ENCODE measurements at places on chromosomes 1 and 21.

- DNase-seq = peak; percentile 49
These were observed 12.2 kb upstream of the IL10 start for GRCh38 chr1:206784471-206784903.

DNA sequence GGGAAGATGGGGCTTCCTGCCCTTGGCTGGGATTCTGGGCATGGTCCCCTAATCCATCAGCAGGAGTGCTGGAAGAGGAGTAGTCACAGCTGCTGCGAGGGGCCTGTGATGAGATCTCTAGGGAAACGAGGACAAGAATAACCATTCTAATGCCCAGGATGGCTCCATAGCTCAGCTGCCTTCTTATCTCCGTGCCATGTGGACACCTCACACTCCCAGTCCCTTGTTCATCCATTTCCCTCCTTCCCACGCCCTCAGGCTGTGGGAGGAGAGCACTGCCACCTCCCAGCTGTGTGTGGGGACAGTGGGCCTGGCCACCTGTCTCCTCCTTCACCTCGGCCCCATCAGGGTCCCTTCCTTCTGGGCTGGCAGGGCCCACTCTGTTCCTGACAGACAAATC lies 16.1 kb upstream of the ETV3 start:
- DNase-seq = no peak

- no peak for DNase-seq
These were observed 199.8 kb downstream of the CRB1 start for GRCh38 chr1:197467881-197468280.

DNA sequence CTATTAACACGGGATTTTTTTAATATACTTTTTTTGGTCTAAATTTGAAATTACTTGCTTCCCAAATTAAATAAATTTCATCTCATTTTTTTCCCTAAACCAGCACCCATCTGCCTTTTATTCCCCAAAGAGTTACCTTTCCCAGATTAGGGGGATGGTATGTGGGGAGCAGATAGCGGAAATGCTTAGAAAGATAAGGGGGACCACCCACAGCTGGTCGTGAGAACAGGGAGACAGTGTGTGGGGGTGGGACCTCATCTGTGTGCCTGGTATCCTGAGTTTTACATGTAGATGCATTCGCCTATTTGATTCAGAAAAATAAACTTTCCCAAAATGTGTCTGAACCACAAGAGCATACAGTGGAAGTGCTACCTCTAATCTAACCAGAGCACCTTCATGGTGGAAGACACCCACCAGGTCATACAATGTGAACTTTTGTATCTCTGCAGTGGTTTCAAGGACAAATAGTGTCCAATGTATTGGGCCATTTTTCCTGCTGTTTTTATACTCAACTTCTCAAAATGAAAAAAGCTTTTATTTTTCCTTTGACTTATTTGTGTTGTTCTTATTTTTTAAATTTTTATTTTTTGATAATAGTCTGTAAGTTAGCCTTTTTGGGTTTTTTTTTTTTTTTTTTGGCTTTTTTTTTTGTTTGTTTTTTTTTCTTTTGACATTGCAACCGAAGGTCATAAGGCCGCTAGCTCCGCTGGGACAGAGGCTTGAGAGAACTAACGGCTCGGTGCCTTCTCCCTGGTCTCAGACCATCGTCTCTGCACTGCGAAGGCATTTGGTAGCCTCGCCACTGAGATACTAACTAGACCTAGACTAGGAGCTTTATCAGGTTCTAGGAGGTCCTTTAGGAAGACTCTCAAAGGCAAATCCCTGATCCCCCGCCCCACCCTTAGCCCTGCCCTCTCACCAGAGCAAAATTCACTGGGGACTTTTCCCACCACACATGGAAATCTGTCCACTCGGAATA lies 263.2 kb downstream of the TM2D1 start:
- no peak for DNase-seq

DNA sequence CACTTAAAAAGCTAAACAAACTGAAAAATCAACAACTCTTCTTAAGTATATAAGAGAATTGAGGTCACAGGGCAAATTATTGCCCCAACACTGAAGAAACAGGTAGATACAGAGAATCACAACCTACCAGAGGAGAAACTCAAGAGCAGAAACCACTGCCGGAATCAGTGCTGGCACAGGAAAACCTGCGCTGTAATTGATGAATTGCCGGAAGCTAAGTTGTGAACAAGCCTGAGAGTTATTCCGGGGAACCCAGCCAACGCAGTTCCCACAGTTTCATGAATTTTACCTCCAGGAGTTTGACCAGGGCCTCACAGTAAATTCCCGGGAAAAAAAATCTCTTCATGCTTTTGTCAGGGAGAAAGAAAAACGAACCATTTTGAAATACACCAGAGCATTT lies 657.1 kb upstream of the BRINP3 start:
- no peak for DNase-seq

DNA sequence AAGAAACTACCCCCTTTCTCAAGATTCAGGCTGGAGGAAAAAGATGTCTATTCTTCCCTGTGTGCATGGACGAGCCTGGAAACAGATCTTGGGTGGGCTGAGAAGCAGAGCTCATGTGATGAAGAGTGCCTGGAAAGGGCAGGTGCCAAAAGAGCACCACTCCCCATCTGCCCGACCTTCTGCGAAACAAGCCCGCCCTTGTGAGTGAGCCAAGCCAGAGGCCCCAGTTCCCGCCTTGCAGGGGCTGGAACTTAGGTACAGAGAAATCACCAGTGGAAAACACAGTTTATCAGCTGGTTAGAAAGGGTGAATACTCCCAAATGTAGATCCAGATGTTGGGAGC lies 26.7 kb upstream of the A3GALT2 start:
- DNase-seq = no peak

GRCh38 chr1:183472488-183473216 lies at the start of gene SMG7:
Gene SMG7, plus strand, starts transcription at chr1:183472499. Its CDS starts 122 bp downstream, at chr1:183472621.
- DNase-seq = peak; percentile 39

- DNase-seq = no peak
These were observed 78.4 kb downstream of the CCDC185 start for GRCh38 chr1:223471566-223471965.

DNA sequence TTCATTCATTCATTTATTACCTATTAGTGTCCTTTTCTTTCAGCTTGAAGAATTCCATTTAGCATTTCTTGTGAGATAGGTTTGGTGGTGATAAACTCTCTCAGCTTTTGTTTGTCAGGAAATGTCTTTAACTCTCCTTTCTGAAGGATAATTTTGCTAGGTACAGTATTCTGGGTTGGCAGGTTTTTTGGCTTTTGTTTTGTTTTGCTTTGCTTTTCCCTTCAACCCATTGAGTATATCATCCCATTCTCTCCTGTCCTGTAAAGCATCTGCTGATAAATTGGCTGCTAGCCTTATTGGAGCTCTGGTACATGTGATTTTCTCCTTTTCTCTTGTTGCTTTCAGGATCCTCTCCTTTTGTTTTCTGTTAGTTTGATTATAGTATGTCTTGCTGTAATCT lies 47.0 kb upstream of the RGS4 start:
- DNase-seq = no peak

- no peak for DNase-seq
These were observed 9.2 kb downstream of the ZBTB48 start for GRCh38 chr1:6588893-6589520.

GRCh38 chr1:48007047-48007446 lies 9.9 kb upstream of the TRABD2B start:
- no peak for DNase-seq

- DNase-seq = no peak
These were observed 202.3 kb downstream of the TNR start for GRCh38 chr1:175540896-175541645.

GRCh38 chr1:22111115-22111514 lies 31.8 kb downstream of the WNT4 start:
- DNase-seq = no peak

GRCh38 chr1:17437580-17438317 lies 1.7 kb downstream of the RCC2 start:
- peak; percentile 41 for DNase-seq

DNA sequence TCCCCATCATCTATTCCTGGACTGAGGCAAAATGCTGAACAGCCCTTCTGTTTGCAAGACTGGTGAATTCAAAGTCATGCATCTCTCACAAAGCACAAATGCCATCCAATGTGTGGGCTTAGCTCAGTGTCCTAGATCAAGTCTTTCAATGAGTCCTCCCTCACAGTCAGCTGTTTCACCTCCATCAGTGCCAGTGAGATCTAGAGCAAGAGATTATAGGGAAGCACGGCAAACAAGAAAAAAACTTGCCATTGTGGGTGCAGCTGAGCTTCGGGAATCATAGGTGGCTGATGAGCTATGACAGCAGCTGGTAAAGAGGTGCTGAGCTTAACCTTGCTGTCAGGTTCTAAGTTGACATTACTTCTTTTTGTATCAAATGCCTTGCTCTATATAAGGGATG lies 130.2 kb downstream of the LMX1A start:
- no peak for DNase-seq

DNA sequence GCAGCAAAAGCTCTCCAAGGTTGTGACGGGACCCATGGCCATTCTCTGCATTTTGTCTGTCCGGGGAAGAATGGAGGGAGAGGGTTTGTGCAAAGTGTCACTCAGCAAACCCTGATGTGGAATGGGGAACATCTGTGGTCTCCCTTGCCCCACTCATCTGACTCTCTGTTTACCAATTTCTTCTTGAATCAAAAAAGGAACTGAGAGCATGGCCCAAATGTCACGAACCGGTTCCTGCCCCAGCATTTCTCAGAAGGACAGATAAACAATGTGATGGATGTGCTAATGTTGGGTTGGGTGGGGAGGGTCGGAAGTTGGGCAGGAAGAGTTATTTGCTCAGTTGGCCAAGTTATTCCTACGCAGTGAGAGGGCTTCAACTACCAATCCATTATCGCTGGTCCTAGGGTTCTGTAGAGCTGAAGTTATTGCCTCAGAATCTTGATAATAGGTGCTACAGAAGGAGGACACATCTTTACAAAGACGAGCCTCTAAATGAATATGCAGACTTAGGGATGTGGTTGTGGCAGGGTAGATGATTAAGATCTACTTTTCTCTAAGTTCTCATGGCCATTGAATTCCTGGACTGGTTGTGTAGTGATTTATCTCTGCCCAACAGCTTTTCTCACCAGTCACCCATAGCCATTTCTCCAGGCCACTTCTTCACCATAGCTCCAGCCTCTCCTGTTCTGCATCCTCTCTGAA lies 9.6 kb upstream of the DUSP12 start:
- DNase-seq = peak; percentile 57

- DNase-seq = peak; percentile 6
These were observed 23.1 kb upstream of the ADGRB2 start for GRCh38 chr1:31787261-31787660.

GRCh38 chr1:82560566-82560965 lies 759.8 kb downstream of the ADGRL2 start:
- no peak for DNase-seq

DNA sequence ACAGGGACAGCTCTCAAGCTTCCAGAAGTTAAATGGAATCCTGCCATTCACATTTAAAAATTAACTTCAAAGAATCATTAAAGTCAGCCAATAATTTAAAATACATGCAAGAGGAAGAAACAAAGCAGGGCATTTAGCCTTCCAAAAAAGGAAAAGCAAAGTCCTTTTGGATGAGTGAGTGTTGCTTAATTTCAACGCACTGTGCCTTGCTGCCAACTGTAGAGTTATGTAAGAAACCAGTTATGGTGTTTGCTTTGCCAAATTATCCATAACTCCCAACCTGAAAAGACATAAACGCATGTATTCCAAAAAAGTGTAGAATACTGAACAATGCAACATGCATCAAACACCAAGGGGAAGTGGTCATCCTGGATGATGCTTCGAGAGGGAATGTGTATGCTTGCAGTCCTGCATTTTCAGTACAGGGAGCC lies 16.1 kb upstream of the KCNE1 start:
- DNase-seq = no peak

DNA sequence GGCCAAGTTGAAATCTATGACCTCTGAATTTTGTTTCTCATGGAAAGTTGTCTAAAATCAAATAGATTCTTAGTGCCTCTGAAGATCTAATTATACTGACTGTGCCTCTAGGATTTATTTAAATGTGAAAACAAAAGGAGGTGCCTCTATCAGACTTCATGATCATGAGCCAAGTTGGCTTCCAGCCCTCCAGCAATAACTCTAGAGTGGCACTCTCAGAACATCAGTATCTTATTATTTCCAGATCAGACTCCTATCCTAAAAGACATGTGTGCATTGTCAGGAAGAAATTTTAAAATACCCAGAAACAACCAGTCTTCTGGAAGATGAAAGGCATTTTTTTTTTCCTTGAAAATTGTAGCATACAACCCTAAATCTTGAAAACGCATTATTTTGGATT lies 368.0 kb downstream of the PDE4B start:
- no peak for DNase-seq

- peak; percentile 71 for DNase-seq
These were observed 9.2 kb upstream of the TNFRSF1B start for GRCh38 chr1:12157366-12158231.

DNA sequence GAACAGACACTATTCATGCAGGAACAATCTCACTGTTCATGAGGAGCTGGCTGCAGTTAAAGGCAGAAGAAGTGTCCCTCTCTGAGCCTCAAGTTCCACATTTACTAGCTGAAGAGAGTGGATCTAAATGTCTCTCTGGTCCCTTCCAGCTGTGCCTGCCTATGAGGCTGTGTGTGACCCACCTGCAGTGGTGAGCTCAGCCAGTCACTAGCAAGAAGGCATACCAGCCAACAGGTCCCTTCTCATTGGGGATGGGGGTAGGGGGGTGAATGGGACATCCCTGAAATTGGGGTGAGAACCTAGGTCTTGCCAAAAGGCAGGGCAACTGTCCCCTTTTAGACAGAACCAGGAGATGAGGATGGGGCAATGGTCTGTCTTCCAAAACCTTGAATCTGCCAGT lies 13.6 kb downstream of the RD3 start:
- no peak for DNase-seq

GRCh38 chr1:211829343-211830054 lies 1.1 kb downstream of the LPGAT1 start:
- DNase-seq = no peak

DNA sequence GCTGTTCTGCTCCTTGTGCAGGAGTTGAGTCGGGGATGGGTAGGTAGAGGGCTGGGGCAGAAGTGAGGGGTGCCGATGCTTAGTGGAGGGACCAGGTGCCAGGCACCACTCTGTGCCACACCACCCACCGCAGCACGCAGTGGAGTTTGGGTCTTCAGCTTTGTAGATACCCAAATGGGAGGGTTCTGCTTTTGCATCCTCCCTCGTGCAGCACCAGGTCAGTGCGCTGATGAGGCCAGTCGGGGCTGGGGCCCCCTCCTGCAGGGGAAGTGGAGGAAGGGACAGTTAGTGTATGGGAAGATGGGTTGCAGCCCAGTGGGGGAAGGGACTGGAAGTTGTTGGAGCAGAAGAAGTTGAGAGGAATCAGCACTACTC lies 244.0 kb downstream of the RHOU start:
- no peak for DNase-seq

GRCh38 chr1:94707321-94708298 lies 112.5 kb upstream of the SLC44A3 start:
- no peak for DNase-seq

GRCh38 chr1:207810173-207810572 lies 58.3 kb downstream of the CD46 start:
- no peak for DNase-seq

GRCh38 chr1:208002672-208003071 lies 91.7 kb upstream of the CD34 start:
- no peak for DNase-seq

- no peak for DNase-seq
These were observed 75.0 kb downstream of the CEP350 start for GRCh38 chr1:180029524-180030135.

- DNase-seq = no peak
These were observed 107.3 kb downstream of the RNF220 start for GRCh38 chr1:44512313-44512885.

Measured in CD4-positive, alpha-beta T cell treated with Interleukin-4 for 1 hour (primary cell).